Stimulated activated CD8-positive, alpha-beta memory T cell treated with anti-CD3 and anti-CD28 coated beads, Interleukin-15, amount 100 ng/mL, for 24 hours (primary cell): ENCODE measurements at places on chromosomes 1 and 21.
A peak's percentile ranks its signal among the peaks of the same experiment; 100 is the strongest.

- DNase-seq, result no peak
Measured at GRCh38 chr1:199057322-199057721, 418.5 kb downstream of the PTPRC start.

- DNase-seq, result no peak
Measured at GRCh38 chr1:51912881-51913280, 34.4 kb upstream of the NRDC start.

DNA sequence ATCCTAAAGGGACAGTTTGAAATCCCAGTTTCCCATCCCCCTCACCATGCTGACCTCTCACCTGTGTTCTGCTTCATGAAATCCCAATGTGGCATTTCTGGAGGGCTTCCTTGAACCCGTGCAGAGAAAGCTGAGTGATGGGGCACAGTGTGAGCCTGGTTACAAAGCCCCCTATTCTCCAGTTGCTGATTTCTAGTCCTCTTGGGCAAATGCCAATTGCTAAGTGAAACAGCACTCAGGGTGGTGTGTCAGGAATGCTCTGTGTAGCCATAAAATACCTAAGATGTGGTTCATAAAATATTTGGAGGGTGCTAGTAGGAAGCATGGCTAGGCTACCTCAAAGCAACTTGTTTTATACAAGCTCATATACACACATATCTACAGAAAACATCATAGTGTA lies 32.0 kb downstream of the SUSD4 start:
- DNase-seq, result no peak

- DNase-seq, result no peak
Measured at GRCh38 chr1:189805735-189806134, 671.9 kb downstream of the BRINP3 start.

DNA sequence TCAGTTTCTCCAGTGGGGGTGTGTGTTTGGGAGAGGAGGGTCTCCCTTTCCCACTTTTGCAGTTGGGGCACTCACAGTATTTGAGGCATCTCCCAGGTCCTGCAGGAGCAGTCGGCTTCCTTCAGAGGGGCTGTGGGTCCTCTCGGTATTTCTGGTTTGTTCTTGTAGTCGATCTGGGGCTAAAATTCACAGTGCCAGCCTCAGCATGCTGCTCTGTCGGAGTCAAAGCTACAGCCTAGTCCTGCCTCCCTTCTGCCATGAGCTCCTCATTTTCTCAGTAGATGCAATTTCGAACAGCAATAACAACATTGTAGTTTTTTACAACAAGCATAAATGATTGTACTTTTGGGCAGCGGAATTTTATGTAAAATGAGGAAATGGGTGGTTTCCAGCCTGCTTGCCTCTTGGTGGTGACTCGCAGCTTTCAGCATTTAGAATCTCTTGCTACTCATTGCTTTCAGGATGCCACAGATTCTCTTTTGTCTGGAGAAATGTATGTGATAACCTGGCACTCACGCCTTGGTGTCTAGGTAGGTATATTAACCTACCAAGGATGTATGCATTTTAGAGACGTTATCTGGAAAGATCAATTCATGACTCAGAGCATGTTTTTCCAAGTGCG lies 82.4 kb upstream of the C21orf91 start:
- no peak for DNase-seq

GRCh38 chr1:38576241-38576640 lies 283.3 kb downstream of the RRAGC start:
- no peak for DNase-seq

DNA sequence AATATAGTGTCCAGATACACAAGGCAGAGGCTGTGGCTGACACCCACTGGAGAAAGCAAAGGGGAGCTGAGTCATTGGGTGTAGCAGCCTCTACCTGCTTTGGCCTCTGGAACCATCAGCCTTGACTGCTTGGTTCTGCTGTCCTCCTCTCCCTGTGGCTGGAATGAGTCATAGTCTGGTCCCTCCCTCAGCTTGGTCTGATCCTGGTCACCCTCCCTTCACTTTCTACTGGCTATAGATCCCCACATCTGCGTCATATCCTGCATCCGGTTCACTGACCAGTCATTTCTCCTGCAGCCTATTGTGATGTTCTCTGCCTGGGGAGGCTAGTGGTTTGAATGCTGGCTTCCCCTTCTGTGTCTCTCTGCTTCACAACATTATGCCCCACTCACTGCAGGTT lies 372.8 kb upstream of the DAB1 start:
- no peak for DNase-seq

- no peak for DNase-seq
Measured at GRCh38 chr1:192587386-192588266, 12.1 kb downstream of the RGS1 start.

GRCh38 chr1:231861541-231862481 lies 235.2 kb downstream of the DISC1 start:
- no peak for DNase-seq

DNA sequence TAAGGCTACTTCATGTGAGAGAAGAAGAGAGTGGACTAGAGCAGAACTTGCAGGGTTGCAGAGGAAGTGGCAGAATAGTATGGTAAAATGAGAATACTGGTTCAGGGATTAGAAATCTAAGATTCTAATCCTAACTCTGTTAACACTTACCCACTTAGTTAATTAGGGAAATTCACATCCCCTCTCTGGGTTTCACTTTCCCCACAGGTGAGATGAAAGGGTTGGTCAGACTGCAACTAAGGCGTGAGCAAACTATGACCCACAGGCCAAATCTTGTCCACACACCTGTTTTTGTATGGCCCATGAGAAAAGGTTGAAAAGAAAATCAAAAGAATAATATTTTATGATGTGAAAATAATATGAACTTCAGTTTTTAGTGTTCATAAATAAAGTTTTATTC lies 117.5 kb downstream of the MACF1 start:
- no peak for DNase-seq

DNA sequence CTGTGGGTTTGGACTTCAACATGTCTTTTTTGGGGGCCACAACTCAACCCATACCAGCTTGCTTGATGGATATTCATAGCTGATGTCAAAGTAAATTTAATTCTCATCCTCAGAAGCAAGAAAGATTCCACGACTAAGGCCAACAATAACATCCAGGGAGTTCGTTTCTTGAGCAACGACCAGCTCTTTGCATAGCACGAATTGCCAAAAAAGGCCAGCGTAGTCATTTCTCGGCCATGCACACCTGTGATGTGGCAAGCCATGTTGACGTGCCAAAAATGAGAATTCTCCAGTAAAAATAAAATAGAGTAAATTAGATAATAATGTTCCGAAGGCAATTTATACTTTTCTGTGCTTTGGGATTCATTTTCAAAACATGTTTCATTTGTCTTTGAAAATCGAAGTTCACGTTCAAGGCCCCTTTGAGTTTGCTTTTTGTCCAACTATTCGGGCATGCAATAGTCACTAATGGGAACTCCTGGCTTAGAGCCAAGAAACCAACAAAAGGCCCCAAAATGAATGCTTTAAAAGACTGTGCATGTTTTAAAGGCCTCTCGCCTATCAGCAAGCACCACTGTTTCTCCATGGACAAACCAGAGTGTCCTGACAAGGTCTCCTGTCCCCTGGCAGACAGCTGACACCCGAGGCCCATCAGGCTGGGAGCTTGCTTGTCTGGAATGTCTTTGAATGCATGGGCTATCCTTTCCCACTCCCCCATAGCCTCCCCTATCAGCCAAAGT lies 14.4 kb upstream of the IGSF5 start:
- no peak for DNase-seq

GRCh38 chr1:1943834-1944570 lies 24.9 kb upstream of the TMEM52 start:
- peak; percentile 32 for DNase-seq

DNA sequence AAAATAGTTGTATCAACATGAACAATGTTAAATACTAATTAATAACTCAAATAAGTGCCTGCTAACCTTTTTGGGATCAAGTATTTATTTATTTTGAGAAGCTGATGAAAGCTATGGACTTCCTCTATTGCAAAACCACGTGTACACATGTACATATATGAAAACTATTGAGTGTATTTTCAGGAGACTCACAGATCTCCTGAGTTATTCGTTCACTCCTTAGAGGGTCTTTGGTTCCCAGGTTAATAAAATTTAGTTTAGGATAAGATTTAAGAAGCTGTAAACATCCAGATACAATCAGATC lies 130.5 kb downstream of the DISC1 start:
- DNase-seq, result no peak

- no peak for DNase-seq
Measured at GRCh38 chr1:207995576-207995975, 84.7 kb upstream of the CD34 start.

DNA sequence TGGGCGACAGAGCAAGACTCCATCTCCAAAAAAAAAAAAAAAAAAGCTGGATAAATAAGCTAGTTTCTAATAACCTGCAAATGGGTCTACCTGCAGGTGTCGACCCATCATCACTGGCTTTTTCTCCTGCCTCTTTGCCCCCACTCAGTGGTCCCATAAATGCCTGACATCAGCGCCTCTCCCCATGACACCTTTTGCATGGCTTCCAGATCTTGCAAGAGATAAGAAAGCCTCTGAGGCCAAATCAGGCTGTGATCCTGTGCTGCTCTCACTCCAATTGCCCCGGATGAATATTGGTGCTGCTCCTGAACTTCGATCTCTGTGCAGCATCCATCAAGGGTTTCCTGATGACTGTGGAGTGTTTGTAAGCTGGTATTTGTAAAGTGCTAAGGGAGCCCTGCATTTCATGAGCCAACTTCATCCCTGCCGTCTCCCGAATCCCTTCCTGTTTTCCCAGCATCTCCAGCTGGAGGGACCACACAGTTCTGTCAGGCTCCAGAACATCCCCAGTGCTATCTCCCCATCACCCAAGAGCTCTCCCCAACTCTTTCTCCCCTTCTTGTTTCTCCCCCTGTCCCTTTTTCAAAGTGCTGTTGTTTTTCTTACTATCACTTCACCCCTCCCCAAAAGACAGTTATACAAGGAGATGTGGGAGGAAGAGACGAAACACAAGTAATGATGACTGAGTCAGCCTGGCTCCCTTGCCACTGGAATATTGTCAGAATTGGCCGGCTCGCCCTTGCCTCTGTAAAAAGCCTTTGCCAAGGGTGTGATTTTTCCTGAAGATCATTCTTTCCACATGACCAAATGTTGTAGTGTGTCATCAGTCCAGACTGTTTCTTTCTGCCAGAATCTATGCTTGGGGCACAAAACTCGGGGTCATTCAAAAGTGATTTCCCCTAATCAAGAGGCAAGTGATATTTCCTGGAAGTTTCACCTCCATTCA lies 2.8 kb upstream of the EFHD2 start:
- DNase-seq, result no peak

- DNase-seq, result no peak
Measured at GRCh38 chr1:151372058-151372934, at the start of gene SELENBP1. TSS of gene SELENBP1 (minus strand) at chr1:151372705. CDS start at chr1:151372641, 64 bp downstream.

GRCh38 chr1:40839943-40840335 lies 22.2 kb downstream of the CITED4 start:
- DNase-seq, result no peak

DNA sequence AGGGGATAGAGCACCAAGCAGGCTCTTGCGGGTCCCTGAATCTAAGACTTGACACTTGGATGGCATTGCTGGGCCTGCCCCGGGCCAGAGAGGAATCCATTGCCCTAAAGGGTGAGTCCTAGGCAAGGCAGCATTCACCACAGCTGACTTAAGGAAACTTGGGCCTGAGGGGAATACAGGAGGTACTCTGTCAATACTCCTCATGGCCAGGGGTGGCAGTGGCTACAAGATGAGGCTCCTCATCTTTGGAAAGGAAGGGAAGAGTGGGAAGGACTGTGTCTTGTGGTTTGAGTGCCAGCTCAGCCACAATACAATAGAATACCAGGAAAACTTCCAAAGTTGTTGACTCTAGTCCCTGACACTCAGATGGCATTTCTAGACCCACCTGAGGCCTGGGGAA lies 5.1 kb downstream of the KRTAP22-1 start:
- DNase-seq, result no peak

GRCh38 chr21:27572696-27573095 lies 605.8 kb upstream of the ADAMTS5 start:
- no peak for DNase-seq

- DNase-seq, result peak; percentile 9
Measured at GRCh38 chr21:29342363-29342957, 43.7 kb downstream of the BACH1 start.

- no peak for DNase-seq
Measured at GRCh38 chr21:41764558-41765419, 2.1 kb downstream of the RIPK4 start.

DNA sequence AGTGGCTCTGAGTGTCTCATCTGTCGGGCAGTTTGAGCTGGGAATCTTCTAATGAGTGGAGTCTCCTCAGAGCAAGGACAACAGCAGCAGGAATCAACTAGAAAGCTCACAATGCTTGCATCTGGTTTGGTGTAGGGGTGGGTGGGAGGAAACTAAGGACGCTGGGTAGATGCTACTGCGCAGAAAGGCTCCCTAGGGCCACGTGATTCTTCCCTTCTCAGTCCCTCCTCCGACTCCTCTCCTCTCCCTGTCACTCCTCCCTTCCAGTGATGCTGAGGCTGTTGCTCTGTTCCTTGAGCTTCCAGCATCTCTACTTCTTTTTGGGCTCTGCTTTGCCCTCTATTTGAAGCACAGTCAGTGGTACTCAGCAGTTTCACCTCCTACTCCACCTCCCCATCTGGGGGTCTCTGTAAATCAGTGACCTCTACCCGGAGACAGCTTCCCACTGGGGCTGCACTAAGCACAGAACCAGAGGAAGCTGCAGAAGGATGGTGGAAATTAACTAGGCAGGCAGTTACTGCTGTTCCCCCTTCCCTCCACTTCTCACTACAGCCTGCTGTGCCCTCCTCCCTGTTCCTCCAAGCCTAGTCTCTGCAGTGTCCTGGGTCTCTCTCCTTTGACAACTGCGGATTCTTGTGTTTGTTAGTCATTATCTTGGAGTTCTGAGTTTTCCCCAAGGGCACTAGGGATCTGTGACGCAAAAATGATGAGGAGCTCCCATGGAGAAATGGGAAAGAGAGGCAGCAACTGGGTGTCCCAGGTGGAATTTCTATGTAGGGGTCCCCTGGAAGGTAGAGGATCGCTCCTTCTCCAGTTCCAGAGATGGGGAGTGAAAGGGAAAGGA lies 5.8 kb downstream of the LINGO4 start:
- DNase-seq, result no peak
